ENCODE measurements at places on chromosomes 7 and 10. TPM values are rescaled to one million over a fixed set of nuclear protein-coding genes. Genes with fewer than 3 reads are reported as not detected.

GRCh38 chr7:138105221-138105620 is 29.0 kb downstream of the AKR1D1 start:
- no peak for DNase-seq

GRCh38 chr7:130207642-130208041 is at the start of gene SSMEM1:
TSS of gene SSMEM1 (plus strand) at chr7:130207860. CDS start at chr7:130207911, 51 bp downstream.
- DNase-seq = no peak

- DNase-seq = no peak
Measured at GRCh38 chr10:6382081-6382480, 179.3 kb downstream of the PFKFB3 start.

GRCh38 chr7:102024005-102024768 is 206.8 kb downstream of the CUX1 start:
- no peak for DNase-seq

DNA sequence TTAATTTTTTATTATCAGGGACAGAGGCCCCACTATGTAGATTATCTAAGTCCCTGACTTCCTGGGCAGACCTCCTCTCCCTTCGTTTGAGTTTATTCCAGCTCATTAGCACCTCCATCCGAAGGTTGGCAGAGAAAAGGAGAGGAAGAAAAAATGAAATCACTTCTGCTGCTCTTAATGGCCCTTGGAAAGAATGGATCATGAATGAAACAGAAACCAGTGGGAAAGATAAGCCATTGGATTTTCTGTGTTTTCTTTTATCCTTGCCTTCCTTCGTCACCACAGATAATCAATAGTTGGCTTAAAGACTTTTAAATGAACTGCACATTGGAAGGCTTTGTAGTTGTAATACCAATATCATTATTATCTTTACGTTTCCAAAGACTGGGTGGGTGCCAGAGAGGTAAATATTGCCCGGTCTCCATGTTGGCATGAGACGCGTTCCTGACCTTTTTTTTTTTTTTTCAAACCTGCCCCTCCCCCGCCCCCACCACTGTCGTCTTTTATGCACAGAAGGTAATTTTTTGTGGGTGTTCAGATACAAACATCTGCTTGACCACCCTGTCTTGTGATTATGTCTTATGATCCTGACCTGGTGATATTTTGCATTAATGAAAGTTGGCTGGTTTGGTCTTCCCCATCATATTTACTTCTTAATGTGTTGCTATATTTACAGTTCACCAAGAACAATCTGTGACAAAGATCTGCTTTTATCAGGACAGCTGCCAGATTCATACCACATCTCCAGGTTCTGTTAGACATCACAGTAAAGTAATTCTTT is 116.8 kb downstream of the ARID5B start:
- DNase-seq = no peak

- DNase-seq = no peak
Measured at GRCh38 chr7:153808117-153808516, 244.1 kb upstream of the DPP6 start.

DNA sequence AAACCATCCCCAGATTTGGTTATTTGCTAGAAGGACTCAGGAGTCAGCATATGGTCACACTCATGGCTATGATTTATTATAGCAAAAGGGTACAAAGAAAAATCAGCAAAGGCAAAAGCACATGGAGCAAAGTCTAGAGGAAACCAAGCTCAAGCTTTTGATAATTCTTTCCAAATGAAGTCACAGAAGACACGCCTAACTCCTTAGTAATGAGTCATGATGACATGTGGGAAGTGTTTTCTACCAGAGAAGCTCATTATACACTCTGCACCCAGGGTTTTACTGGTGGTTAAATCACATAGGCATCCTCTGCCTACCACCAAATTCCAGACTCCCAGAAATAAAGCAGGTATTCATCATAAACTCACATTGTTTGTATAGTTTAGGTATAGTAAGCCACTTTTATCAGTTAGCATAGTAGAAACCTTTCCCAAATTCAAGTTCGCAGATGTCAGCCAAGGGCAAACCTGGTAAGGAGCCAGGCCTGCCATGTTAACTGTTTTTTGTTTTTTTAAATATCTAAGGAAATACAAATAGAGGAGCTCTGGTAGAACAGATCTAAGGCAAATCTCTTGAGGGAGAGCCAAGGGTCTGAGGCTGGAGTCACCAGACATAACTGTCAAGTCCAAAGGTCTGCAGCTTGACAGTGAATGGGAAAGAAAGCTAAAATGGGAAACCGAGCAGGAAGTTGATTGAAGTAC is 15.4 kb upstream of the HIBADH start:
- DNase-seq = no peak

- DNase-seq = no peak
Measured at GRCh38 chr7:104497379-104497967, 169.1 kb downstream of the LHFPL3 start.

- DNase-seq = no peak
Measured at GRCh38 chr10:92800134-92800733, 48.1 kb upstream of the EXOC6 start.

DNA sequence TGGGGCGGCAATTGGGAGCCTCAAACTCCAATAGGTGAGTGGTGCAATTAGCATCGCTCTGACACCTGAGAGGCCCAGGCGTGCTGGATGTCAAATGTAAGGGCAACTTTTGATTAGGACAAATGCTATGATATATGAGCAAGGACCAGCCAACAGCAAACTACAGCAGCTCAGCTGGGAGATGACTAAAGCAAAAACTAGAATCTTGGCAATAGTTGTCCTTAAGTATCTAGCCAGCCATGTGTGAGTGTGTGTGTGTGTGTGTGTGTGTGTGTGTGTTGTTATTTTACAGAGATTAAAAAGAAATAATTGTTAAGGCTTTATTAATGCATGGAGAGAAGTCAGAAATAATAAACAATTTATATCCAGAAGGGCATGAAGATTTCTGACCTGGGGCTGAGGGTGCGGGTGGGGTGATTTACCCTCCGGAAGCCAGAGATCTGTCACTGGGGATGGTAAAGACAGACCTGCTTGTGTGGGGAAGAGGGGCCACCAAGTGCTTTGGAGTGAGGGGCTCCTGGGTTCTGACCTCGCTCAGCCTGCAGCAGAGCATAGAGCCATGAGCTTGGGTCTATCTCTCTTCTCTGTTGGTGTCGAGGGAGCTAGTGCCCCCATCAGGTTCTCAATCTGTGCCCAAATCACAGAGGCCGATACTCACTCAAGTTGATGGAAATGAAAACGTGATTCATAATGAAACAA is 77.3 kb downstream of the EMX2 start:
- no peak for DNase-seq

- no peak for DNase-seq
Measured at GRCh38 chr10:97090035-97090434, 95.7 kb downstream of the SLIT1 start.

- DNase-seq = no peak
Measured at GRCh38 chr7:133571076-133571475, 318.2 kb downstream of the EXOC4 start.

DNA sequence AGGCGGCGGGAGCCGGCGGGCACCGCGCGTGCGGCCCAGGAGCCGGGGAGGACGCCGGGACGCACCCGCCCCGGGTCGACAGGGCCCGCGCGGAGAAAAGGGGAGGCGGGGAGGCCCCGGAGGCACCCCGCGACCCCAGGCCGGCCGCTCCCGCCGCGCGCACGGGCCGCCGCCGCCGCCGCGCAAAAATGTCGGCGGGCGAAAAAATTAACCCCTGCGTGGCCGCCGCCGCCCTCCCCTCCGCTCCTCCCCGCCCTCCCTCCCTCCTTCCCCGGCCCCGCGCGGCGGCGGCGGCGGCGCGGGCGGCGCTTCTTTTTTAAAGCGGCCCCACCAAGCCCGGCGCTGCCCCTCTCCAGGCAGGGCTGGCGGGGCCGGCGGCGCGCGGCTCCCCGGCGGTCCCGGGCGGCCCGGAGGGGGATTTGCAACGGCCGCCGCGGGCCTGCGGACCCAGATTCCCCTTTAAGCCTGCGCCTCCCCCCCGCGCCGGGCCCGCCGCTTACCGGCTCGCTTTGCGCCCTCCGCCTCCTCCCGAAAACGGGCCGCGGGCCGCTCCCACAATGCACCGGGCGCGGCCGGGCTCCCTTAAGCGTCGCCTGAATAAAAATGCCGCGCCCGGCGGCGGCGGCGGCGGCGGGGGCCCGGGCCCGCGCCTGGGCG is 465 bp downstream of the SEPHS1 start:
- no peak for DNase-seq

DNA sequence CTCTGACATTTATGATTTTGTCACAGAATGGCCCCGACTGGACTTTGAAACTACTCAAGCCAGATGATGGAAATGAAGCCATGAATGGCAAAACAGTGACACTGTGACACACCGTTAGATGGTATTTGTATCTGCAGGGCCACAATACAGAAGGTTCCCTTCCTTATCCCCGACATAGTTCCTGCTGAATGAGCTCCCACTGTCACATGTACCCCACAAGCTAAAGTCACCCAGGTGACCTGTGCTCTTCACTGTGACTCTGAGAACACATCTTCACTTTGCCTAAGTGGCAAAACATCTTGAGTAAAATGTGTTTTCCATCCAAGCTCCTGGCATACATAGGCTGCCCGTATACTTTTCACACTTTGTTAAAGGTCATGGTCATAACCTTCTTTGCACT is 89.5 kb downstream of the LSM5 start:
- DNase-seq = no peak

DNA sequence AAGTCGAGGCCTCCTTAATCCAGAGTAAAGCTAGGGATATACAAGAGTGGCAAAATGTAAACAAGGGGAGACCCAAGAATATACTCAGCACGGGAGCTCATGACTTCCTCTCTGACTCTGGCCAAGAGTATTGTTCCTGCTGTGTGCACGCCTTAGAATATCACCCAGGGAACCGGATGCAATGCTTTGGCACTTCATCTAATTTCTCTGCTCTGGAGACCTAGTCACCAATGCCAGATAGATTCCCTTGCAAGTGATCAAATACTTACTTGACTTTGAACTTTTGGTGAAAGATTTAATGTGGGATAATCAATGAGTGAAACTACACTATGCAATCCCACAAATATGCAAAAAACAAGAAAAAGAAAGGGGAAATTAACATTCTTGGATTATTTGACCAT is 695.5 kb downstream of the INHBA start:
- DNase-seq = no peak

DNA sequence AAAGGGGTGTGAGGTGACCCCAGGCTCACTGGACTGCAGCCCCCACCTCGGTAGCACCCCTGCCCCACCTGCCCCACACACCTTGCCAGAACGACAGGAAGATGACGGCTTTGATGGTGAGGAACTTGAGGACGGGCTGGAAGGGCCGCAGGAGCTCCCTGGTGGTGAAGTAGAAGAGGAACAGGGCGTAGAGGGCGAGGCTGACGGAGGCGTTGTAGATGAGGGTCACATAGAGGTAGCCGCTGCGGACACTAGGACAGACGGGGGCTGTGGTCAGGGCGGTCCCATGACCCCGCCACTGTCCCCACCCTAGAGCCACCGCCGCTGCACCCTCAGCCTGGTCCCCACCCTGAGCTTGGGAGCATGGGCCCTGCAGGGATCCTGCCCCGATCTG is 7.6 kb downstream of the TMEM184A start:
- DNase-seq = no peak

DNA sequence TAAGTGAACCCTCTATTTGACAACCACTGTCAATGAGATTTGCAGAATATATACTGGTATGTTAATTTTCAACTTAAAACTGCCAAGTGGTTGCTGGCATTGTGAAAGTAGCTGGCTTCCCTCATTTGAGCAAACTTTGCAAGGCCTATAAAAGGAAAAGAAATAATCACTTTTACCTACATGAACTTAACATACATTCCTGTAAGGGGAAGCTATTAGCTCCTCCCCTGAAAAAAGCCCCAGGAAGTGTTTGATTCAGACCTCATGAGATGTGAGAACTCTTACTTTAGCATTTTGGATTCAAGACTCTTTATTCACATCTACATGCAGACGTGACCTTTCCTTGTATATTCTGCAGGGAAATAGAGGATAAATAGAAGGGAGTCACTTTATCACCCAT is 175.6 kb downstream of the OTUD1 start:
- no peak for DNase-seq

GRCh38 chr10:100808876-100809275 is 63.5 kb downstream of the PAX2 start:
- DNase-seq = no peak

WIPF3 gene
- not detected for total RNA-seq

OPN4 gene
- total RNA-seq = not detected

PRDX3 gene
- total RNA-seq = 103 TPM

CPVL gene
- total RNA-seq = 34.1 TPM

PAPOLB gene
- not detected for total RNA-seq

GRM8 gene
- not detected for total RNA-seq

Measured in esophagus squamous epithelium (tissue), 5 donors.